HFFc6 (cell line): ENCODE measurements at places on chromosomes 3 and 15.
A peak's percentile ranks its signal among the peaks of the same experiment; 100 is the strongest.

- no peak for DNase-seq
Observed at GRCh38 chr15:81754078-81754477, 291.7 kb downstream of the MEX3B start.

DNA sequence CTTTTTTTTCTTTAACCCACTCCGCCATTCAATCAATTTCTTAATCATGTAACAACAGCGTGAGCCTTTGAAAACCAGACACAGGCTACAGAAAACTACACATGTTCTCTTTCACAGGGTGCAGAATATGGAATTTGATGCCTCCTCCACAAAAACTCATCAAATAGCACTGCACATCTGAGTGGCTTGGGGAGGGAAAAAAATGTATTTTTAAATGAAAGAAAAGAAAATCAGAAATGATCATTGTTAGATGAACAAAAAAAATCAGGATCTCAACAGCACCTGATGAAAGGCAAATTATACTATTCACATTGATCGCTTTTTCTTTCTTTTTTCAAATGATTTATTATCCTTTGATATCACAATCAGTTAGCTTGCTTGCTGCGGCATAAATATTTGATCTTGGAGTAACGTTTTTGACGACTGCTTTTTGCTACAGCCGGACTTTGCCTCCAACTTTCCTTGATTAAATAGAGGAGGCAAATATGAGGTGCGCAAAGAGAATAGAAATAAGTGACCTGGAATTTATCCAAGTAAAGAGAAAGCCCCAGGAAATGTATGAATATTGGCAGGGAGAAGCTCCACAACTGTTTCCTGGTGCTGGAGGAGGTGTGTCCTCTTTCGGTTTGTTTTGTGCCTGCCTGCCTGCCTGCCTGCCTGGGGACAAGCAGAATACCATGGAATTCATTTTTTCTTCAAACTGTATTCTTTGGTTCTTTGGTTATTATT lies 63.1 kb downstream of the EDEM1 start:
- DNase-seq, result no peak

DNA sequence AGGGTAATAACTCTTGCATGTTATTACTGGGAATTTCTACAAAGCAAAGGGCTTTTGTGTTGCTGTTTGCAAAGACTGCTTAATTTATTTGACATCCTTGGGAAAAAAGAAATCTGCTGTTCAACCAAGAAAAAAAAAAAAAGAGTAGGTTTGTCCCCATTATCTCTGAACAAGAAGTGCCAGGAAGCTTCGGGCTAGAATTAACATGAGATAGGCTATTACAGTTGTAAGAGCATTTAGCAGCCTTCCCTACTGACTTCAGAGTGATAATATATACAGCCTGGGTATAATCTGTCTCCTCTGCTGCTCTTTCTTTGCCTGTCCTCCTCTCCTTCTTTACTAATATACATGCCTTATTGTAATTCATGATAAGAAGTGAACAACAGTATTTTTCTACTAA lies 23.3 kb upstream of the CHMP2B start:
- no peak for DNase-seq

DNA sequence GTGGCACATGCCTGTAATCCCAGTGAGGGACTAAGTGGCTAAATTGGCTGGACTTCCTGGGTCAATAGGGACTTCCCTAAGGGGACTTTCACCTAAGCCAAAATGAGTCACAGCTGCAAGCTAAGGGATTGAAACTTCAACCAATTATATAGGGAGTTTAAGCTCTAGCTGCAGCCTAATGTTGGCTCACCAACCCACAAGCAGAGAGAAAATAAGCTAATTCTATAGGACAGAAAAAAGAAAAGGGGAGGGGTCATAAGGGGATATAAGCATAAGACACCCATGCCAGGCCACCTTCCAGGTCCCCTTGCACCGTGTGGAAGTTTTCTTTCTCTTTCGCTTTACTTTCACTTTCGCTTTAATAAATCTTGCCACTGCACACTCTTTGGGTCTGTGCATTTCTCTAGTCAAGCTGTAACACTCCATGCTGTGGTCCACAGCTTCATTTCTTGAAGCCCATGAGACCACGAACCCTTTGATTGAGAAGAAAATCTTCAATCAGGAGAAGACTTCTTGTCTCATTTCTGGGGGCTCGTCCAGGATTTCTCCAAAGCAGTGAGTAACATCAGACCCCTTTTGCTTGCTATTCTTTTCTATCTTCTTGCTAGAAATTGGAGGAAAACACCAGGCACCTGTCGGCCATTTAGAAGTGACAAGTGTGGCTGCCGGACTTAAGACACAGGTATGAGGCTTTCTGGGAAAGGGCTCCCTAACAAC lies 192.3 kb downstream of the IGSF11 start:
- no peak for DNase-seq

GRCh38 chr15:40468898-40469331 lies 1.9 kb upstream of the CHST14 start:
- DNase-seq, result no peak

- DNase-seq, result no peak
Observed at GRCh38 chr3:69353088-69353478, 32.8 kb downstream of the FRMD4B start.

DNA sequence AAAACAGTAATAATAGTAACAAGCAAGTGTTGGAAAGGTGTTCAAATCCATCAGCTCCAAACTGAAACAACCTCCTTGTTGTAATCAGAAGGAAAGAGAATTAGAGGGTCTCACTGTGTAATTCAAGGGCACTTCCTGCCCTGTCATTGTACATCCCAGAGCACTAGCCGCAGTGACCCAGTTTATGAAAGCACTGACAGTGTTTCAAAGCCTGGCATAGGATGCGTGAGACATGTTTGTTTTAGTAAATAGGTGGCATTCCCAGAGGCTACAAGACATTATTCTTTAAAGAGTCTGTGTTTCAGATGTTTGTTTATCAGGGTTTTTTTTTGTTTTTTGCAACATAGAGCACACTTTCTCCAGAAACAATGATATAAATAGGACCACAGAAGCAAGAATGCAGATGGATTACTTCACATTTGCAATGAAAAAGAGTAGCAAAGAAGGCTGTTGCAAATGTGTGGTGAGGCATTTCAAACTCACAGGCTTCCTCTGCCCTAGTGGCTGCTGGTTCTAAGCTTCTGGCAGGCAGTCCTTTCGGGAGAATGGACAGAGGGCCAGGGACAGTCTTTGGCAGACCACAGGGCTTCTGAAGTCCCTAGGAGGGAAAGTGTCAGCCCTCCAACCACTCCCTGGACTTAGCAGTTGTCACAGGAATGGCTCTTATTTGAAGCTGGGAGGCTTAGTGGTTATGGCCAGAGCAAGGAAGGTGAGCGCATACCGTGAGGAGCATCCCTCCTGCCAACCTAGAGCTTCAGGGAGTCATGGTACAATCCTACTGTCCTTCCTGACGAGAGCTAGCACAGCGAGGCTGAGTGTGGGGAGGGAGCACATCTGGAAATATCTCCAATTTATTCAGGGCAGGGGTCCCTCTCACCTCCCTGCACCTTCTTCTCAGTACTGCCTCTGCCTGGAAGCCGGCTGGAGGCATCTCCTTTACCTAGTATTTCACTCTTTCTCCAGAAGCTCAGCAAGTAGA lies 31.4 kb upstream of the TIPARP start:
- DNase-seq, result no peak

DNA sequence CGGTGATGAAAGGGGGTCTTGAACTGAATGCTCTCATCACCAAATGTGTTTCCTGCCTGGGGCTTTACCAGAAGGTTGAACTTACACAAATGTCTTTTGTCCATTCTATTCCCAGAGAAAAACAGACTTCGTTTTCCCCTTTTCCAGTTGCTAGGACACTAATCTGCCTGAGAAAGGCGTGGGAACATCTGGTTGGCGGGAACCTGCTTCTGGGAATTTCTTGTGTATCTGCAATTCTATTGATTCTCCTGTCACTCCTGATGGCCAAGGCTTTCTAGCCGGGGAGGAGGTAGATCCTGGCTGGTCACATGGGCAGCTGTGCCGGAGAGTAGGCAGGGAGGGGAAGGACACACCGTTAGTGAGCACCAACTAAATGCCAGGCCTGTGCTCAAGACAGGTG lies 31.1 kb upstream of the CCDC174 start:
- no peak for DNase-seq

- no peak for DNase-seq
Observed at GRCh38 chr15:74798388-74799254, 14.0 kb upstream of the LMAN1L start.

DNA sequence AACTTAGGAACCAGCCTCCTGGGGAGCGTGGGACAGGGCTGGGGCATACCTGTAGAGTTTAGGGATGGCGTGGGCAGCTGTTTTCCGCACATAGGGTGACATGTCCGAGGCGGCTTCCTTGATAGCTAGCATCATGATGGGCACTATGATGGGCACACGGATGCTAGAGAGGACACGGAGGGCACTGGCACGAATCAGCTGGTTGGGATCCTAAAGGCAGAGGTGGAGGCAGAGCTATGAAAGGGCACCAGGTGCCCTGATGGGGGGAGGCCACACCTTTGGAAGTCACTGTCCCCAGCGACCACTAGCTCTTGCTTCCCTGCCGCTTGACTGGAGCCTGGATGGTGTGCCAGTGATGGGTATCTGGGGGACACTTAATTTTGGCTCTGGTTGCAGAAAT lies 28.3 kb downstream of the AP3B2 start:
- no peak for DNase-seq

- no peak for DNase-seq
Observed at GRCh38 chr15:34147371-34148140, 45.7 kb downstream of the PGBD4 start.

DNA sequence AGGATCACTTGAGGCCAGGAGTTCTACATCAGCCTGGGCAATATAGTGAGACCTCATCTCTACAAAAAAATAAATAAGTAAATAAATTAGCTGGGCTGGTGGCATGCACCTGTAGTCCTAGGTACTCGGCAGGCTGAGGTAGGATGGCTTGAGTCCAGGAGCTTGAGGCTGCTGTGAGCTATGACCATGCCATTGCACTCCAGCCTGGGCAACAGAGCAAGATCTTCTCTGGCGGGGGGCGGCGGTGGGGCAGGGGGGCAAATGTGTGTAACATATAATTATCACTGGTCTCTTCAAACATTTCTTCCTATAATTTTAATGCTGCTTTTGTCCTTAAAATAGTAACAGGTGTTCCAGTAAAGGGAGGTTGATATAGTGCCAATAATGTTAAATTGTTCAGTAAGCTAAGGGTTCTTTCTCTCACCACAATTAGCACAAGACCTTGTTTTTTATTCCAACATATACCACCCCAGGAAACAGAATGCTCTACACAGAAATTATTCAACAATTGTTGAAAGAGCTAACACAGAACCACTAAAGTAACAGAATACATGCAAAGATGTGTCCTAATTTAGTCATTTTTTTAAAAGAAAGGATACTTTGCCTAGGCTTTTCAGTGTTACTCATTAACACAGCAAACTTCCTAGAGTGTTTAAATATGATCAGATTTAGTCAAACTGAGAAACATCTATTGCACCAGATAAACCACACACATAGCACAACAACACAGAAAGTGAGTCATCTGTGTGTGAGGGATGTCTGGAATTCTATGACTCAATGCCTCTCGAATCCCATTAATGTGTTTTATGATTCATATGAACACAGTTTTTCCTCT lies 29.1 kb downstream of the ANKRD28 start:
- DNase-seq, result peak; percentile 95

- DNase-seq, result no peak
Observed at GRCh38 chr15:51403946-51404695, 62.7 kb downstream of the GLDN start.

- DNase-seq, result no peak
Observed at GRCh38 chr15:67068710-67069400, 3.5 kb downstream of the SMAD3 start.
